EH (cell line): ENCODE measurements at places on chromosomes 6 and 20.

GRCh38 chr6:31547727-31548543 is 527 bp downstream of the NFKBIL1 start:
- DNase-seq, result no peak

GRCh38 chr6:63180367-63180766 is 30.9 kb upstream of the FKBP1C start:
- no peak for DNase-seq

- peak; percentile 66 for DNase-seq
These were observed 66.4 kb downstream of the LY86 start for GRCh38 chr6:6654599-6655575.

DNA sequence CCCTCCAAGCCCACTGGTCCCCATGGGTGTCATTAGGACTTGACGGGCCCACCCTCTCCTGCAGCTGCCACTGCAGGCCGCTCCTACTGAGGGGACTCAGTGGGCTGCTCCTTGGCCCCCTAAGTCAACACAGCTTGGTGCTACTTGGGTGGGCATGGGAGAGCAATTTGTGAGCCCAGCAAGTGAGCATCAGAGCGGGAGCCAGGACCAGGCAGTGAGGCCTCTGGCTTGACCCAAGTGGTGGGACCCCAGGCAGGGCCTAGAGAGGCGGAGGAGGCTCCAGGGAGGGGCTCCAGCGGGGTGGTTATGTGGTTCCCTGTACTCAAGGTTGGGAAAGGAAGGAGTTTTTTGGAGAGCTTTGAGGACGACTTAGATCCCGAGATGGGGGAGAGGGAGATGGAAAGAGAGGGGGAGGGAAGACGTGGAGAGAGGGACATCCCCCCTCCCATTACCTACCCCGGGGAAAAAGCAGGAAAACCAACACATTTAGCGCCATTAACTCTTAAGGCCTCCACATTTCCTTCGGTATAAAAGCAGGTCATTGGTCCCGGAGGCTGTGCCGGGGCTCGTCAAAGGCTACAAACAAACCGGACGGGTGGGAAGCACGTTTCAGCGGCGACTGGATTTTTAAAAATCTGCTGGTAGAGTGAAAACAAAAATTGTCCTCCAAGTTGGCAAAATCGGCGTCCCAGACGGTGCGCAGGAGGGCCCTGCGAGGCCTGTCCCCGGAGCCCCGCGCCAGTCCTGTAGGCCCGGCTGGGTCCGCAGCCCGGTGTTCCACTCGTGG is 8.8 kb downstream of the FOXC1 start:
- no peak for DNase-seq

DNA sequence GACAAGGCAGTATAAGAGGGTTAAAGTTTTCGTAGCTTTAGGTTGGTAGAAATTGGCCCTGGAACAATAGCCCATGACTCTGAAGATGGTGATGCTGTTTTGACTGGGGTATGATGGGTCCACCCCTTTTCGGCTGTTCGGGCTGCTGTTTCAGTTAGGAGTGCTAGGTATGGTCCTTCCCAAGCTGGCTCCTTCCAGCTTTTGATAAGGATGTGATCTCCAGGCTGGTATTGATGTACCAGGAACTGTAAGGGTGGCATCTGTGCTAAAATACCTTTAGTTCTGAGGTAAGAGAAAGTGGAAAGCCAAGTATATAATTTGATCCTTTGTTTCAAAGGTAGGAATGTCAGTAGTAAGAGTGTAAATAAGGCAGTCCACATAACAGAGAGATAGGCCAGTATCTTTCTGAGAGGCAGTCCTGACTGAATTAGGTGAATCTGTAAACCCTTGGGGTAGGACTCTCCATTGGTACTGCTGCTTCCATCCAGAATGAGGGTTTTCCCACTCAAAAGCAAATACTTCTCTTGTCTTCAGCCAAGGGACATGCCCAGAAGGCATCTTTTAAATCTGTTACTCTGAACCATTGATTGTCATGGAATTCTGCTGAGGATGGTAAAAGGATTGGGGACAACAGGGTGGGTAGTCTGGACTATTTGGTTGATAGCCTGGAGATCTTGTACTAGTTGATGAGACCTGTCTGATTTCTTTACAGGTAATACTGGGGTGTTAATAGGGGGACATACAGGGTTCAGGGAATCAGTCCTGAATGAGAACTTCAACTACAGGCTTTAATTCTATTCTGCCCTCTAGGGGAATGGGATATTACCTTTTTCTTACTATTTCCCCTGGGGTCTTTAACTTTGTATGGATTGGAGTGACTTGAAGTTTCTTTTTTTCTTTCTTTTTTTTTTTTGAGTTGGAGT is 6.1 kb upstream of the ZNFX1 start:
- no peak for DNase-seq

- DNase-seq, result no peak
These were observed 61.9 kb downstream of the KCNQ5 start for GRCh38 chr6:72683797-72684196.

DNA sequence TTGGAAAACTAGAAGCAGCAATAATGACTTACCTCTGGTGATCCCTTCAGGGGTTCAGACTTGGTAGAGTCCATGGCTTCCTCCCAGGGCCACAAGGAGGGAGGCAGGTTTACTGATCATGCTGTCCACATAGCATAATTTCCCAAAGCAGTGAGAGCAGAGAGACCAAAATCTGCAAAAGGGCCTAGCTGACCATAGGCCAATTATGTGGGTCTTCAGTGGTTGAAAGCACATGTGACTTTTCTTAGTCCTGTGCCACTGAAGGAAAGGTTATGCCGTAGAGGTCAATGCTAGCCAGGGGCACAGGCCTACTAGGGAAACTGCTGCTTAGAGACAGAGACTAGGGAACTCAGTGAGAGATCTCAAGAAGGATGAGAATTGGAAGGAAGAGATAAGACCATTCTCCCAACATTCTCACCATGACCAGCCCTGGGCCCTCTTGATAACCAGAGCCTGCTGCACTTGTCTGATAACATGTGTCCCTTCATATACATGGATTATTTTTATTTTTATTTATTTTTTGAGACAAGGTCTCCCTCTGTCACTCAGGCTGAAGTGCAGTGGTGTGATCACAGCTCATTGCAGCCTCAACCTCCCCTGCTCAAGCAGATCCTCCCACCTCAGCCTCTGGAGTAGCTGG is 2.0 kb upstream of the GTPBP2 start:
- no peak for DNase-seq

- DNase-seq, result no peak
These were observed 43.1 kb upstream of the FOXP4 start for GRCh38 chr6:41502917-41503671.

GRCh38 chr20:49741977-49742376 is 28.3 kb upstream of the B4GALT5 start:
- no peak for DNase-seq

DNA sequence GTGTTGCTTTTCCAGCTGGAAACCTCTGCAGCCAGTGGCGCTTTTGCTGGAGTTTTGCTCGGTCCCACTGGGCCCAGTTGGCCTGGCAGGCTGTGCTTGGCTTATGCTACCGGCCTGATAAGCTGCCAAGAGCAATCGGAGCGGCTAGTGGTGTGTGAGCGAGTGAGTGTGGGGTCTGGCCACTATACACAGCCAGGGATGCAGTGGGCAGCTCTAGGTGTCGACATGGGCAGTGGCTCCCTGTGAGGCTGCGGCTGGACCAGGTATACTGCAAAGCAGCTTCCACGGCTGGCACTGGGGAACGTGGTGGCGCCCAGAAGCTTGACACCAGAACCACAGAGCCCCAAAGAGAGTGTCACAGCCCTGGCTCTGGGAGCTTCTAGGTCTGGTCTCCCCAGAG is 996.5 kb downstream of the GRIK2 start:
- DNase-seq, result no peak

GRCh38 chr6:28981431-28981832 is 23.7 kb downstream of the ZNF311 start:
- peak; percentile 76 for DNase-seq

- peak; percentile 16 for DNase-seq
These were observed 29.2 kb downstream of the ERMARD start for GRCh38 chr6:169780571-169781091.

DNA sequence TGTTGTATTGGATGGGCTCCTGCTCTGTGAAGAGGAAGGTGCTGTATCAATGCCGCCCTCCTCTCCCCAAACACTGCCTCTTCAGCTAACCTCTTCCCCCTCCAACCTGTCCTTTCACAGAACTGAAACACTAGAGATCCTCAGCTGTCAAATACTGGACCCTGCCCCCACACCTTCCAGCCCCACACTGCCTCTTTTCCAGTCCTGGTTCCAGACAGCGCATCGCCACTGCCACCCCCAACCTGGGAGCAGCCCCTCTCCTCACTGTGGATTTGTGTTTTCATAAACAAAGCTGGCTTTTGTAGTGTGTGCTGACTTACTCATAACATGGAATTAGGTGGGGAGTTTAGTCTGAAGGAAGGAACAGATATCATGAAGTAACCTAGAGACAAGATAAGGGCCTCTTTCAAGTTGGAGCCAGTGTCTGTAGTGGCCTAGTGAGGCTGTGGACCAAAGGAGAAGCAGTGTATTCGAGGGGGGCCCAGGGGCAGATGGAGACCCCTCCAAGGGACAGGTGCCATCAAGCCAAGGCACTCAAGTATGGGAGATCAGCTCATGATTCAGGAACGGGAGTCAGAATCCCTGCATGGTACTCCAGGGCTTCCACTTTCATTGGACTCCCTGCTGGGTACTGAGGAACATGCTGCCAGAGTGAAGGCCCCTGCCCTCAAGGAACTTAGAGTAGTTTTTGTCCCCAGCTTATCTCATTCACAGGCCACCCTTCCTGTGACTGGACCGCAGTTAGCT is 2.1 kb downstream of the SCUBE3 start:
- no peak for DNase-seq

GRCh38 chr20:61968036-61968810 is 97.5 kb downstream of the TAF4 start:
- no peak for DNase-seq

GRCh38 chr6:37376078-37376743 is 22.4 kb downstream of the RNF8 start:
- DNase-seq, result no peak

DNA sequence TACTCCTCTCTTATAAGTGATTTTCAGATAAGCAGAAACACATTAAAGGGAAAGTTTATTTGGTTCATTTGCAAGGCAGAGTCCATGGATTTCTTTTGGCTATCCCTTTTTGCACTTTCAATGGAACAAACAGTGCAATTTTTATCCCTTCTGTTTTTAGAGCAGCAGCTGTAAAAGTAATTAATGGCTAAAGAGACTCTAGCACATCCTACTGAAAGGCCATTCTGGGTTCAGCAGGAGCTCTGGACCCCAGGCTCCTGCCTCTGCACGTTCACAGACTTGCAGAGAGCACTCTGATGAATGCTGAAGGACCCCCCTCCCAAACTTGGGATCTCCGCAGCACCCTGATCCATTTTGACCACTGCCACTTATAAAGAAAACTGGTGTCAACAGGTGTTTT is 40.3 kb upstream of the PDE7B start:
- no peak for DNase-seq

DNA sequence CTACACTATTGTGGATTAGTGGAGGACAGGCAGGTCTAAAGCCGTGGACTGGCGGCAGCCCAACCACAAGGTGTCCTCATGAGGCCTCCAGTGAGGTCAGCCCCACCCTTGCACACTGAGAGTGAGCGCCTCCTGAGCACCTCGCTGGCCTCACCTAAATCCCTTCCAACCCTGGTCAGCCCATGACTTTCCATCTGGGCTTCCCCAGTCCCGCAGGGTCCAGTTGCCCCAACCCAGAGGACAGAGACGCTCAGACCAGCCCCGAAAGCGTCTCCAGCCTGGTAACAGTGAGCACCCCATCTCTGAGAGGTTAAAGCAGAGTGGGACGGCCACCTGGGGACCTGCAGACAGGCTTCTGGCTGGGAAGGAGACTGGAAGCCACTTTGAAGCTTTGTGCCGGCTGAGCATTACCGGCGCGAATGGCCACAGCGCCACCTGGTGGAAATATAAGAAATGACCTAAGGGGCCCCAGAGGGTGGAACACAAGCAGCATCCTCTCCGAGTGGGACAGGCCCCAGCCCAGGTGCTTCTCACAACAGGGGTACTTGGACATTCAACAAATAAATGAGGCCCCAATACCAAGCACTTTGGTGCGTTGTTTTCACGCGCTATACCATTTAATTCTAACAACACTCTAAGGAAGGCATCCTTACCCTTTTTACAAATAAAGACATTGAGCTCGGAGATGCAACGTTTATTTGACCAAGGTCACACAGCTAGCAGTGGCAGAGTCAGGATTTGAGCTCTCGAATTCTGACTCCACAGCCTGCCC is 65.7 kb upstream of the TOP1 start:
- DNase-seq, result peak; percentile 64

- no peak for DNase-seq
These were observed 43.0 kb downstream of the EDN1 start for GRCh38 chr6:12333128-12333527.

DNA sequence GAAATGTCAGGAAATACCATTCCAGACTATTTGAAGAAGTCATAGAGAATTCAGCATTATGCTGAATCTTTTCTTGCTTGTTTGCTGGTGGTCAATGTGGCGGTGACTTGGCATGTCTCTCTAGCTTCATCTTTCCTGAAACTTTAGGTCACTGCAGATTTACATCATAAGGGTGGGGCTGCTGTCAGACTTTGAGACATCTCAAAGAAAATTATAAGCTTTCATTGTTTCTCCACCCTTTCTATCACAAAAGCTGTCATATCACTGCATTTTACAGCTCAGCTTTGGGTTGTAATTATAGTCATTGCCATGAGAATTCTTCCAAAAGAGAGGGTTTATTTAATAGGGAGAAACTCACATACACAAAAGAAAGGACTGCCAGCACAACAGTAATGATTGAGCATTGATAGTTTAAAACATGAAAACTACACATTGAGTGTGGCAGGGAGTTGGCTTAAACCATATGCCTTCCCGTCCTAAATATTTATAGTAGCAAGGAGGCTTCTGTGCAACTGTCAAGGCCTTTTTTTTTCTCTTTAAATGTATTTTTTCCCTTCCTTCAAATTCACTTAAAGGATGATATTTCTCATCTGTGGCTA is 44.7 kb upstream of the LRRC1 start:
- no peak for DNase-seq

GRCh38 chr20:362271-363254 is 15.7 kb downstream of the NRSN2 start:
- DNase-seq, result peak; percentile 89

GRCh38 chr6:80456724-80457438 is 350.4 kb downstream of the BCKDHB start:
- DNase-seq, result no peak

DNA sequence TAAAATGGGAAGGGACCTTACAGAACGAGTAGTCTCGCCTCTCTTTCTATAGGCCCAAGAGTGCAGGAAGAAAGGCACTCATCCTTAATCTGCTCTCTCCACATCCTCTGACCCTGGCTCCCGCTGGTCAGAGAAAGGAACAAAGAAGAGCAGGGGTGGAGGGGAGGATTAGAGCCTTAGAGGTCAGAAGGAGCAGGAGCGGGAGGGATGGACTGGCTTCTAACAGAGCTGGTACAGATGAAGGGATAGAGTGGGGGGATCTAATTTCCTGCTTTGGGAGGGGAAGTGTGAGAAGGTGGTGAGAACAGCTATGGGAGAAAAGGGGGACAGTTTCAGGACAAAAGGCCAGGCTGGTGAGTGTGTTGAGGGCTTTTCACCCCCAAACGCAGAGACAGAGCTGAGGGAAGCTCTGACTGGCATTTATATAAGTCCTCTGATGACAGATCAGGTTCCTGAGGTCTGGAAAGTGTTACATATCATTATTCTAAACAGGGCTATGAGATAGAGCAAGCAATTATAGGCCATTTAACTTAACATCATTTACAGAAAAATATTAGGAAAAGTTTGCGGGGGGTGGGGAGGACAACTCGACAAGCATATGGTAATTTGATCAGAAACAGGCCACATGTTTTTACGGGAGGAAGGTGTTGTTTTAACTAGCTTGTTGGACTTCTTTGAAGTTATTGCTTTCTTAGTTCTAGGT is 111.1 kb downstream of the FOXC1 start:
- DNase-seq, result no peak
